Karpas-422 (cell line): ENCODE measurements at places on chromosomes 4 and X.

DNA sequence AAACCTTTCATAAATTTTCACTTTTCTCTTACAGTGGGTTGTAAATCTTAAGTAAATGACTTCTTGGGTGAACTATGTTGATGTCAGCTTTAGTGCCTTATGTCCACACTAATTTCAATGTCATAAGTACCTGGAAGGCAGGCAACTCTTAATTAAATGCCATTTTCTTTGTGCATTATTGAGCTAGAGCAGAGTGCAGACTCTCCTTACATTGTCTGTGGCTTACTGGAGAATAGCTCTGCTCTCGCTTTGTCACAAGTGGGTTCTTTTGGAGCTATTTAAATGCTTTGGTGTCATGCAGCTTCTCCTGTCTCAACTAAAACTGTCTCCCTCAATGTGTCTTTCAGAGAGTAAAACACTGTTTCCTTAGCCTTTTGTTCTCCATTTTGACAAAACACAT lies 411.6 kb downstream of the STIM2 start:
- H3K27me3 ChIP-seq = no peaks in the 10 kb centered on the region; the same call in 1 of the 2 replicates
- no peaks in the 10 kb centered on the region for H3K36me3 ChIP-seq
- no peak for DNase-seq
- H3K4me3 ChIP-seq = no peak overlapping the region
- no peak overlapping the region for H3K27ac ChIP-seq

GRCh38 chrX:140664939-140665338 lies 44.6 kb upstream of the LINC00632 start:
- H3K4me3 ChIP-seq = no peak overlapping the region
- H3K36me3 ChIP-seq = no peaks in the 10 kb centered on the region
- H3K4me1 ChIP-seq = no peaks in the 10 kb centered on the region
- peak; percentile 69 for DNase-seq

GRCh38 chr4:66872661-66873060 lies 672.6 kb downstream of the CENPC start:
- no peak for DNase-seq
- H3K27ac ChIP-seq = no peak overlapping the region
- no peaks in the 10 kb centered on the region for H3K4me1 ChIP-seq
- no peak overlapping the region for H3K4me3 ChIP-seq
- H3K27me3 ChIP-seq = no peaks in the 10 kb centered on the region
- H3K36me3 ChIP-seq = no peaks in the 10 kb centered on the region

- H3K27me3 ChIP-seq = no peaks in the 10 kb centered on the region
- H3K4me3 ChIP-seq = no peak overlapping the region
- no peaks in the 10 kb centered on the region for H3K4me1 ChIP-seq
- DNase-seq = no peak
These were observed 399.7 kb downstream of the PABPC4L start for GRCh38 chr4:133801883-133802282.

- no peak for DNase-seq
- H3K36me3 ChIP-seq = no peaks in the 10 kb centered on the region
- H3K4me3 ChIP-seq = no peak overlapping the region
- H3K27ac ChIP-seq = no peak overlapping the region
- H3K4me1 ChIP-seq = no peaks in the 10 kb centered on the region
These were observed 58.7 kb upstream of the GPM6B start for GRCh38 chrX:13875572-13875971.

DNA sequence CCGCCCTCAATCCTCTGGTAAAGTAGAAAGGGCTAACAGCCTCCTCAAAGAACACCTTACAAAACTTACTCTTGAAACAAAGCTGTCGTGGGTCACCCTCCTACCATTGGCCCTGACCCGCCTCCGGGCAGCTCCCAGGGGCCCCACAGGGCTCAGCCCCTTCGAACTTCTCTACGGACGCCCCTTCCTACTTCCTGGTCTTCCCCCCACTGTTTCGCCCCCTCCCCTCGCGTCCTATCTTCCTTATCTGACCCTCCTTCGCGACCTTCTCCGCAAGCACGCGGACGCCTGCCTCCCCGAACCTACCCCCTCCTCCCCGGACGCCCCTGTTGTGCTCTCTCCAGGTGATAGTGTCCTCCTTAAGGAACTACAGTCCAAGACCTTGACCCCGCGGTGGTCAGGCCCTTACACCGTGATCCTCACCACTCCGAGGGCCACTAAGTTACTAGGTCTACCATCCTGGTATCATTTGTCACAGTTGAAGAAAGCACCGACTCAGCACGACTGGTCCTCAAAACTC lies 963.1 kb downstream of the RPA4 start:
- H3K36me3 ChIP-seq = no peaks in the 10 kb centered on the region
- no peaks in the 10 kb centered on the region for H3K4me1 ChIP-seq
- H3K4me3 ChIP-seq = no peak overlapping the region
- no peaks in the 10 kb centered on the region for H3K27me3 ChIP-seq
- H3K27ac ChIP-seq = no peak overlapping the region

DNA sequence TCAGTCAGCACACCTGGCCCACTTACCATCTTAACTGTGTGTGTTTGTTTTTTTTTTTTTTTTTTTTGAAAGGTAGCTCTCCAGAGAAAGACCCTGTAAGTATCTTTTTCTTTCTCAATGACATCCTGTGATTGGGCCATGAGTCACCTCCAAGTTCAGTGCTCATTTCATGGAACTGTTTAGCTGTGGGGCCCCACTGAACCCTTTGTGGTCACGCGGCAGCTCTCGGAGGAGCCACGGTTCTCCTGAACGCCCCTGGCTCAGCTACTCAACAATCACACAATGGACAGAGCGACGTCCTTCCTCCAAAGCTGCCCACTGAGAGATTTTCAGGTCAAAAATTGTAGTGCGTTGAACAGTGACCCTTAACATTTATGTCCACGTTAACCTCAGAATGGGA lies 14.2 kb upstream of the IL3RA start:
- no peak overlapping the region for H3K4me3 ChIP-seq
- H3K36me3 ChIP-seq = no peaks in the 10 kb centered on the region
- no peaks in the 10 kb centered on the region for H3K27me3 ChIP-seq

GRCh38 chrX:71183341-71183740 lies 38.7 kb downstream of the NLGN3 start:
- H3K4me3 ChIP-seq = no peak overlapping the region
- H3K36me3 ChIP-seq = no peaks in the 10 kb centered on the region
- H3K27me3 ChIP-seq = no peaks in the 10 kb centered on the region
- no peak for DNase-seq
- peaks cover 26% of the 10 kb centered on the region for H3K4me1 ChIP-seq

GRCh38 chr4:13597141-13597540 lies 30.4 kb downstream of the BOD1L1 start:
- no peak overlapping the region for H3K27ac ChIP-seq
- H3K27me3 ChIP-seq = no peaks in the 10 kb centered on the region
- peaks cover 33% of the 10 kb centered on the region for H3K36me3 ChIP-seq
- peaks cover 15% of the 10 kb centered on the region for H3K4me1 ChIP-seq
- DNase-seq = no peak
- H3K4me3 ChIP-seq = no peak overlapping the region

- H3K27ac ChIP-seq = no peak overlapping the region
- DNase-seq = no peak
- no peaks in the 10 kb centered on the region for H3K4me1 ChIP-seq
These were observed 1.8 kb upstream of the MID1 start for GRCh38 chrX:10622197-10622596.

- H3K27ac ChIP-seq = no peak overlapping the region
- no peaks in the 10 kb centered on the region for H3K27me3 ChIP-seq
- no peak overlapping the region for H3K4me3 ChIP-seq
- no peak for DNase-seq
- no peaks in the 10 kb centered on the region for H3K4me1 ChIP-seq
- no peaks in the 10 kb centered on the region for H3K36me3 ChIP-seq
These were observed 208.9 kb downstream of the NWD2 start for GRCh38 chr4:37453281-37453998.

DNA sequence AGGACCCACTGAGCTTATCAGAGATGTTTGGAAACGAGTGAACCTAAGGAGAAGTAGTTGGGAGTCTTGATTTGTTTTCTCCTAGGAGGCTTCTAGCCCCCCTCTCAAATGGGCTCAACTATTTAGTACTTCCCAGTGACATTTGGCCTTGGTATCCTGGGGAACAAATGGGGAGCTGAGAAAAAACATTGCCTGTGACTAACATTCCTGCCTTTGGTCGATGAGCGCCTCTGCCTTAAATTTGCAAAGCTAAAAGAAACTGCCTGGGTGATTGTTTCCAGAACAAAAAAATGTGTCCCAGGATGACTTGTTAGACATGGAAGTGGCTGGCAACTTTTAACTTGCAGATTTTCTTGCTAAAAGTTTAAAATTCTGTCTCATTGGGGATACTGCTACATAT lies 58.8 kb upstream of the IGFBP7 start:
- no peaks in the 10 kb centered on the region for H3K4me1 ChIP-seq
- no peak overlapping the region for H3K4me3 ChIP-seq

- DNase-seq = no peak
- no peaks in the 10 kb centered on the region for H3K36me3 ChIP-seq
- H3K27me3 ChIP-seq = no peaks in the 10 kb centered on the region
- H3K4me1 ChIP-seq = no peaks in the 10 kb centered on the region
- H3K4me3 ChIP-seq = no peak overlapping the region
These were observed 52.4 kb downstream of the ITIH6 start for GRCh38 chrX:54745676-54746075.

GRCh38 chrX:85859426-85859825 lies 187.9 kb downstream of the CHM start:
- DNase-seq = no peak
- H3K4me3 ChIP-seq = no peak overlapping the region
- H3K27me3 ChIP-seq = no peaks in the 10 kb centered on the region
- no peaks in the 10 kb centered on the region for H3K4me1 ChIP-seq
- peaks cover 9% of the 10 kb centered on the region; the same call in 1 of the 2 replicates for H3K36me3 ChIP-seq

DNA sequence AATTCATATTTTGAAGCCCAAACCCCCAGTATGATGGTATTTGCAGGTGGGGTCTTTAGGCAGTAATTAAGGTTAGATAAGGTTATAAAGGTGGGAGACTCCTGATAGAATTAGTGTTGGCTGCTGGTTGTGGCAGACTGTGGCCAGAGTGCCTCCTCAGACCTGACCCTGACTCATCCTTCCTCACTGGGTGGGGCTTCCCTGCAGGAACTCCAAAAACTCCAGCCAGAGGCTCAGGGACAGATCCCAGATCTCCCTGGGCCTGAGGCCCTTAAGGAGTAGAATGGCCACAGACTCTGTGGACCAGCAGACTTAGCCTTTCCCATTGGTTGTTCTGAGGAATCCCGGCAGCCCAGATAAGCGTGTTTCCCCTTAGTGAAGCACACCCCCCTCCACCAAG lies 463.0 kb upstream of the CPEB2 start:
- H3K4me1 ChIP-seq = no peaks in the 10 kb centered on the region
- H3K27me3 ChIP-seq = no peaks in the 10 kb centered on the region
- no peak for DNase-seq
- no peak overlapping the region for H3K27ac ChIP-seq
- H3K4me3 ChIP-seq = no peak overlapping the region

DNA sequence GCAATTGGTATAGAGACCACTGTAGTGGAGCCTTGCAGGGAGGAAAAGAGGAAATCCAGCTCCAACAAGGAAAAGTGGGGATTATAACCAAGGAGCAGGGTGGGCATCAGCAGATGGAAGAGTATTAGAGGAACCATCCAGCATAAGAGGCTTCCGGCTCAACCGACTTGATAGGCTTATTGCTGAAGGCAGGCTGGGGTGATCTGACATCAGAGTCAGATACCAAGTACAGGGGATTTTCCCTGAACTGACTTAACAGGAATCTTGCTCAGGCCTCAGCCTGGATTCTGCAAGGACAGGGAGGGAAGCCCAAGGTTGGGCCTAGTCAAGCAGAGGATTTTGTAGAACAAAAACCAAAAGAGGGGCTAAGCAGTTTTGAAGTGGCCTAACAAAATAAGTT lies 129.6 kb downstream of the DCLK2 start:
- H3K36me3 ChIP-seq = no peaks in the 10 kb centered on the region
- DNase-seq = no peak
- no peak overlapping the region for H3K4me3 ChIP-seq
- no peaks in the 10 kb centered on the region; the same call in 1 of the 2 replicates for H3K4me1 ChIP-seq
- no peak overlapping the region for H3K27ac ChIP-seq
- H3K27me3 ChIP-seq = no peaks in the 10 kb centered on the region

DNA sequence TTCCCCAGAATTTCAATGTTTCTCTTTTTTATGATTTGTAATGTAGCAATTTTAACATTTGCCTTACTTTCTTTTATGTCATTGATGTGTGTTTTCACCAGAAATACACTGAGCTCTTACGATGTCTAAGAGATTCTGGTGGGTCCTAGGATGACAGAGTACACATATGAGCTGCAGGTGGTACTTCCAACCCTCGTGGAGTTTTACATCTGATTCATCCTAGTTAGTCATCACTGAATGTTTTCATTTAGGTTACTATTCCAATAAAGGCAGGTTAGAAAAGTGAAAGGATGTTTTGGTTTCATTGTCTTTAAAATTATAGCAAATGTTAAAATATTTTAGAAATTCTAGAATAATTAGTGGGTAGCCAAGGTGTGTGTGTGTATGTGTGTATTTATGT lies 605.9 kb downstream of the ADGRL3 start:
- no peaks in the 10 kb centered on the region for H3K36me3 ChIP-seq
- no peaks in the 10 kb centered on the region for H3K4me1 ChIP-seq
- DNase-seq = no peak
- no peak overlapping the region for H3K4me3 ChIP-seq
- H3K27ac ChIP-seq = no peak overlapping the region

DNA sequence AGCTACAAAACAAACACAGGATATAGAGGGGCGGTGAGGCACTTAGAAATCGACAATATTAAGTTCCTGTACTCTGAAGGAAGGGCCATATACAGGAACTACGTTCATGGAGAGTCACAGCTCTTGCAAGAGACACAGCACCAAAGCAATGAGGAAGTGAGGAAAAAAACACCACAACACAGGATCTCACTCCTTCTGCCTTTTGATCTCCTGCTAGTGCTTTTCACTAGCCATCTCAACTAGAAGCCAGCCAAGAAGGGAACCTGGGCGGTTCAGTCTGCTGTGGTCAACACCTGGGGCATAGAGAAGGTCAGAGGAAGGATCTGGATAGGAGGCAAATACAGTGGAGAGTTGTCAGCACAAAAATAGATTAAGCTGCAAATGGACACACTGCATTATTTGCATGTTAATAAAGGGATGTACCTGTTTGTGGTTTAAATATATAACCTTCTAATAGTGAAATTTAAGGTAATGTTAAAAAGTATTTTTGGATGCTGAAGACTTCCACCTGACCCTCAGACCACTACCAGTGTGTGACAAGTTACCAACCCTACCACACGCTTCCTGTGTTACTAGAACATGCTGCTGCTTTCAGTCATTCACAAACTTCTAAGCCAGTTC lies 104.6 kb downstream of the DTHD1 start:
- no peak overlapping the region for H3K27ac ChIP-seq
- no peaks in the 10 kb centered on the region for H3K36me3 ChIP-seq
- DNase-seq = no peak
- H3K4me3 ChIP-seq = no peak overlapping the region
- no peaks in the 10 kb centered on the region for H3K4me1 ChIP-seq
